ENCODE measurements at places on chromosomes 7 and 10.

DNA sequence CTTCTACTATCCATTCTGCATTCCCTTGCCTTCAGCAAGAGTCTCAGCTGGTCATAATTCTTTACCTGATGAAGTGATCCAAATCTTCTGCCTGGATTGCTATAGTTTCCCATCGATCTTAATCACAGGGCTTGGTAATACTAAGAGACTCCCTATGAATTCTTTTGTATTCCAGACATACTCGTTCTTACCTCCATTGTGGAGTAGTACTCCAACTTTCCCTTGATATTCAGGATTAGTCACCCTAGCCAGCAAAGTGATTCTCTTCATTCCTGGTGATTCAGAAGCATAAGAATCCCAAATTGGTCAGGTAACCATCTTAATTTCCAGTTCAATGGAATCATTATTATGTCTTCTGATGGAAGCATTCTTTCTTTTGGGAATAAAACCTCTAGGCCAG is 96.7 kb downstream of the TWIST1 start:
- peak; percentile 66 for DNase-seq

DNA sequence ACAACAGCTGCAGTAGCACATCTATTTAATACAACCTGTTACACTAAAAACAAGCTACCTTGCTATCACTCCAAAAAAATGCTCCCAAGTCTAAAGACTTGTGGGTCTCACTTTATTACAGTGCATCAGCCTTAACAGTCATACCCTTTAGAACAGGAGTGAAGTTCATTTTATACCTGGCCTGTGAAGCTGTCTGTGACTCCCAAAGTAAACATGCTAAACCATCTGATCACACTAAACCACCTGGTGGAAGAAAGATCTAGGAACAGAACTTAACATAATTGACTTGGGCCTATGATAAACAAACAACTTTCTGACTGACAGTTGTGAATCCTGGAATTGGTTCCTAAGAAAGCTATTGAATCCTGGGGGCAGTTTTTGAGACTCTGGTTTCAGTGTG is 80.9 kb upstream of the ATP6V0A4 start:
- no peak for DNase-seq

DNA sequence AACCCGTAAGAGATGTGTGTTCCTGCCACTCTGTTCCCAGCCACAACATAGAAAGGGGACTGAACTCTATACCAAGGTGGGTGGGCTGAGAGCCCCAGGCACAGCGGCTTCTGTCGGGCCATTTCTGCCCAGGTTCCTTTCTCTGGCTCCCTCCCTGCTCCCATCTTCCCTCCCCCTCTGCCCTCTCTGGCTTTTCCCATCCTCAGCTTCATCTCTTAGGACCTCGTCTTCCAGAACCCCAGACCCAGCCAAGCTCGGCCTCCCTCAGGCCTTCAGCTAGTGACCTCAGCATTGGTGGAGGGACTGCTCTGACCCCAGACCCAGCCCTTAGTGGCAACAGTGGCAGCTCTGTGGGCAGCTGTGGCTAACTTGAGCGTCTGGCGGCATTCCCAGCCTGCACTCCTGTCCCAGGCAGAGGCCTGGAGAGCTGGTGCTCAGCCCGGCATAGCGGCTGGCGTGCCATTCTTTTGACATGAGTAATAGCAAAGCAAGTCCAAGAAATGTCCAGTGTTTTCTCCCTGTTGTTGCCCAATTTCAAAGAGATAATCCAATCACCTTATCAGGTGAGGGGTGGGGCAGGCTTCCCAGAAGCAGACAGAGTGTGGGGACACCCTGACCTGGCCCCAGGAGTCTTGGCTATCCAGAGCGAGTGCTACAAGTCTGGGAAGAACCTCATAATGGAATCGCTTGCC is 15.9 kb downstream of the PTPRE start:
- no peak for DNase-seq

GRCh38 chr7:132417103-132417906 is 159.0 kb downstream of the PLXNA4 start:
- no peak for DNase-seq

Data from fibroblast of skin of right quadriceps (primary cell).